ENCODE measurements at places on chromosomes 3 and 15.
A peak's percentile ranks its signal among the peaks of the same experiment; 100 is the strongest.

DNA sequence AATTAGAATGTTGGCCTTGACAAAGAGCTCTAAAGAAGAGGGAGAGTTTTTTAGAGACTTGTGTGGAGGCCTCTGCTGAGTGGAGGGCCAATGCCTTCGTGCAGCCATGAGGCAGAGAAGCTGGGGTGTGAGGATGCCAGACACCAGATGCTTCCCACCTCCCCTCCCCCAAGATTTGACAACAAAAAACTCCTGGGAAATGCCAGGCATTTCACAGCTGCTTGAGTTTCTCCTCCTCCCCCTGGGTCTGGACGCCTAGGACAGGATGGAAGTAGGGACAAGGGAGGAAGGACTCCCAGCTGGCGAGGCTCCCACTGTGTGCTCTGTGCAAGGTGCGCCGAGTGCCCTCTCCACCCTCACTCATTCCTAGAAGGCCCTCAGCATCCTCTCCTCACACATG, 20.1 kb downstream of the TGM4 start:
- no peak for DNase-seq

- no peak for DNase-seq
Measured at GRCh38 chr3:108301695-108302404, 5.5 kb downstream of the HHLA2 start.

GRCh38 chr3:70539908-70540307, 227.5 kb upstream of the MDFIC2 start:
- no peak for DNase-seq

DNA sequence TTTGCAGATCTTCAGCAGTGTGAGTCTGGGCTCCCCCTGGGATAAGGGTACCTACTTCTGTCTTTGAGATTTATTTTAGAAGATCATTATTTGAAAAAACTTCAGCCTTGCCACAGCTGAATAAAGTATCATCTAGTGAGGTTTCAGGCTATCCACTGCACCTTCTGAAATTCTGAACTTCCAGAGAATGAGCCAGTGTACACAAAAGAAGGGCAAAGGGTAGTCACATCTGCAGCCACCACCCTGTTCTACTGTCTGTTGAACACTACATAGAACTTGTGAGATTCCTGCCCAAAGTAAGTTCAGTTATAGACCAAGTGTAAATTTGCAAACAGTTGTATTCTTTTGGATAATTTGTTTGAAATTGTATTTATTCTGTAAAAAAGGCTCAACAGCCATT, 38.0 kb upstream of the PTPN23 start:
- DNase-seq, result no peak

DNA sequence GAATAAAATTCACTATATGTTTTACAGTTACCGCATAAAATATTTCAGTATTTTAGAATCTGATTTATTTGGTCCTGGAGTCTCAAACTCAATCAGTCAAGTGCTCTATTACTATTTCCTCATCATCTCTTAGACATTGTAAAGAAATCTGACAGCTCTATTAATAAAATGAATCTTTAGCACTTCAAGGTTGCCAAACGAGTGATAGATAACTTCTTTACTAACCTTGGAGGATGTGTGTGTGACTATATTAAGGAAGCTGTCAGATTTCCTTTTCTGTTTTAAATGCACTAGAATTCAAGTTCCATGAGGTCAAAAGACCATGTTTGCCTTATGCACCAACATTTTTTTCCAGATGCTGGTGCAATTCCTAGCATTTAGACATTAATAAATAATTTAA, 389.8 kb upstream of the AZI2 start:
- DNase-seq, result no peak

DNA sequence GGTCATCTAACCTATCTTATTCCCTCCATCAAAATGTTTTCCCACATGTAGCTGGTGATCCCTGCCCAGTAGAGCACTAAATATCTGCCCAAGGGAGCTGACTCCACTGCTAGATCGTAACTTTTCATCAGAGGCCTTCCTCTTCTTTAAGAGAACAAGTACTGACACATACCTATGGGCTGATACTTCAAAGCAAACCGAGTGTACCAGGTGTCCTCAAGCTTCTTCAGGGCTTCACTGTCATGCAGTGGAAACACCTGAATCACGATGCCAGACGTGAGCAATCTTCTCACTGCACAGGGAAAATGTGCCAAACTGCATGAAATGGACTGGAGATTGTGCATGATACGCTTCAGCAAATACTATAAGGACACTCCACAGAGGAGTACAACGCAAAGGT, 41.6 kb downstream of the ANO10 start:
- peak; percentile 84 for DNase-seq

DNA sequence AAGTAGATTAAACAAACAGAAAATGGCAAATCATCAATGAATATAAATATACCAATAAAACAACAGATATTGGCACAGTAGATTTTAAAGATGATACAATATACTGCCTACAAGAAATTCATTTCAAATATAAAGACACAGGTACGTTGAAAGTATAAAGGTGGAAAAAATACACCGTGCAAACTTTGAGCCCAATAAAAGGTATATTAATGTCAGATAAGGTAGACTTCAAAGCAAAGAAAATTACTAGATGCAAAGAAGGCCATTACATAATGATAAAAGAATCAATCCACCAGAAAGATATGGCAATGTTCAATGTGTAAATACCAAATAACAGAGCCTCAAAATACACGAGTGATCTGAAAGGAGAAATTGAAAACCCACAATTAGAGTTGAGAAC, 34.3 kb upstream of the VIPR1 start:
- DNase-seq, result no peak

DNA sequence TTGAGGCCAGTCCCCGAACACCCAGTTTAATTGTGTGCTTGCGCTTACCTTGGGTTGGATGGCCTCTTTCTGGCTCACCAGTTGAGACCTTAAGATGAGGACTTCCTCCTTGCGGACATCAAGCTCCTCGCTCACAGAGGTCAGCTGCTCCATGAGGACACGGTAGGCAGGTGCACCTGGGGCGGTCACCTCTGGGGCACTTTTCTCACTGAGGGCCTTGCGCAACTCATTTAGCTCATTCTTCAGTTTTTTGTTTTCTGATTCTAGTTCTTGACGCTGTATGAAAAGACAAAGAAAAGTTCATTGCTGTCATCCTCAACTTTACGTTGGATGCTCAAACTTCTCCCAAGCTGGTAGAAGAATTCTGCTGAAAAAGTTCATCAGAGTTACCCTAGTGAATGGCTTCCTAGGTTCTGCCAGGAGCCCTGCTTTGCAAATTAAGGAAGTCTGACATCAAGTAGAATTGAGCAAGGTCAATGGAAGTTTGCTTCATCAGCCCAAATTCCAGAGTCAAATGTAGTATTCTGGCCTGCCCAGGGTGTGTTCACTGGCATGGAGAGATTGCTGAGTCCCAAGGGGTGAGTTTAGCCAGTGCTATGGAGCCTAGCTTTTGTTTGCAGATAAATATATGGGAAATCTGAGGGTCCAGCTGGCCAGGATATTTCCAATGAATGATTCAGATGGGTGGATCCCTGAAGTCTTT, 55.8 kb upstream of the MYO5C start:
- no peak for DNase-seq

DNA sequence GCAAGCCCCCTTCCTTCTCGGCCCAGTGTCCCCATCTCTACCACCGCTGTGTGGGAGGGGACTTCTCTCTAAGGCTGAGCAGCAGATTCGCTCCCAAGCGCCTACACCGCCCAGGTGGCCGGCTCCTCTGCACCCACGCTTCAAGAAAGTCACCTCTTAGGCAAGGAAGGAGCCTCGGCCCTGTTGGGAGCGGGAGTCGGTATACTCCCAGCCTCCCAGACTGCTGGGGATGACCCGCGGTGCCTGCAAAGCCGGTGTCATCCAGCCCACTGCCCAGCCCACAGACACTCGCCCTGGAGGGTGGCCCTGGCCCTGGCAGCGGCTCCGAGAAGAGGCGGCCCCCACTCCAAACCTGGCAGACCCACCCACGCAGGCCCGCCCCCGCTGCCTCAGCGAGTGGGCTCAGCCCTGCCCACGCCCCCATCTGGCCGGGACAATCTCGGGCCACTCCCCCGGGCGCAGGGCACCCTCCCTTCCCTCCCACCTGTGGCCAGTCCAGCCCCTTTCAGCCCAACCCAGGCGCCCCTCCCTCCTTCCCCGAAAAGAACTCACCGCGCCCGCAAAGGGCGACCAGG, 396 bp downstream of the CHRNB4 start:
- no peak for DNase-seq

GRCh38 chr3:195403841-195404408, 38.9 kb downstream of the ACAP2 start:
- no peak for DNase-seq

GRCh38 chr15:74345051-74345450, 22.4 kb downstream of the CYP11A1 start:
- DNase-seq, result no peak

DNA sequence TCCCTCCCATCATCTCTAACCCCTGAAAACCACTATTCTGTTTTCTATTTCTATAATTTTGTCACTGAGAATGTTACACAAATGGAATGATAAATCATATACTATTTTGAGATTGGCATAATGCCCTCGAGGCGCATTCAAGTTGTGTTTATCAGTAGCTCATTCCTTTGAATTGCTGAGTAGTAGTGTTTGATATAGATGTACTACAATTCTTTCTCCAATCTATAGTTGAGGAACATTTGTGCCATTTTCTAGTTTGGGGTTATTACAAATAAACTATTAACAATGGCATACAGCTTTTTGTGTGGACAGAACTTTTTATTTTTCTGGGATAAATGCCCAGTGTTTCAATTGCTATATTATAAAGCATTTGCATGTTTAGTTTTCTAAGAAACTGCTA, 86.0 kb downstream of the CCR1 start:
- DNase-seq, result no peak

DNA sequence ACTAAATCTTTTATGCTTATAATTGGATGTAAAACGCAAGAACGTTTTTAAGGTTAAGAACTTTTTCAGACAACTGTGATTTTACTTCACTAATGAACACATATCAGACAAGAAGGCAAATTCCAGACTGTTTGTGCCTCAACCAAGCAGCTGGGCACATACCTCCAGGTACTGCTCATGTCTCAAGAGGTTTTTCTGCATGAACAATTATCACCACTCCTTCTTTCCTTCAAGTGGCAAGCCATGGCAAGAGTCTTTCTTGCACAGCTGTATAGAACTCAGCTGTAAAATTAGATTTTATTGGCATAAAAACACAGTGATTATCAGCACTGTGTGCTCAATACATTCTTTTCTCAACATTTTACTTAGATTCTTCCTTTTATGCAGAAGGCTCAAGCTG, 64.3 kb downstream of the FNDC3B start:
- peak; percentile 48 for DNase-seq

DNA sequence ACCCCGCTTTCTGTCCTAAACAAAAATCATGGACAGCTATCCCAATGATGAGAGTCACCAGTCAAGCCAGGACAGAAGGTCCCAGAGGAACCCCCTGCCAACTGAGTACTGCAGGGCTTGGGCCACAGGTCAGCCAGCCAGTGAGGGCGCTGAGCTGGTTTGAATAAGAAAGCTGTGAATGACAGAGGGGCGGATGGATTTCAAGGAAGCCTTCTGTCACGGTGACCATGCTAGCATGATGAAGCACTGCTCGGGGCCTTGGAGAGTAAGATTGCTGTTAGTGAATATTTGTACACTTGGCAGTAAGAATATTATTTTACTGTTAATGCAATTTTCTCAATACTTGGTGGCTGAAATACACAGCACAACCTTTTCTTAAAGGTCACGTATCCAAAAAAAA, 734.0 kb upstream of the NR2F2 start:
- no peak for DNase-seq

GRCh38 chr15:78878356-78878755, 5.7 kb downstream of the MORF4L1 start:
- DNase-seq, result no peak

DNA sequence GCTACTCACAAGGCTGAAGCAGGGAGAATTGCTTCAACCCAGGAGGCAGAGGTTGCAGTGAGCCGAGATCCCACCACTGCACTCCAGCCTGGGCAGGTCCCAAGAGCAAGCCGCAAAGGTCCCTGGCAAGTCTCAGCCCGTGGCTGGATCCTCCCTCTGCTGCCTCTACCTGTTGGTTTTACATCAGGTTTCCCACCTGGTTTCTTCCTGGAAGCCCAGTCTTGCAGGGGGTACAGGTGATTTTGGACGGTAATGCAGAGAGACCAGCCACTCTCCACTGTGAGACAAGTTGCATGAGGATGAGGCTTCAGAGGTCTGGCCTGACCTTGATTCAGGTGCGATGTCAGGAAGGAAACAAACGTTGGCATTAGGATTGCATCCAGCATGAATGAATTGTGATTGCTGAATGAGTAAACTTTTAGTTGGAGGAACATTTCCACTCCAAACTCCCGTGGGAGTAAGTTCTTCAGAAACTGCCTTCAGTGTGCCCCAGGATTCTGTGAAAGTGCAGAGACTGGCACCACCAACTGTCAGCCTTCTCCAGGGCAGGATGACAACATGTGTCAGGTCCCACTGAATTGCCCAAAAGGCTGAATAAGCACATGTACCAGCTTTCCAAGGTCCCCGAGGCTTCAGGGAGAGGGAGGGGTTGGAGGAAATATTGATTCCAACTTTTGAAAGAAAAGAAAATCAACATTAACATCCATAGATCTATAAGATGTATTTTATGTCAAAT, 189.4 kb downstream of the TJP1 start:
- DNase-seq, result no peak

DNA sequence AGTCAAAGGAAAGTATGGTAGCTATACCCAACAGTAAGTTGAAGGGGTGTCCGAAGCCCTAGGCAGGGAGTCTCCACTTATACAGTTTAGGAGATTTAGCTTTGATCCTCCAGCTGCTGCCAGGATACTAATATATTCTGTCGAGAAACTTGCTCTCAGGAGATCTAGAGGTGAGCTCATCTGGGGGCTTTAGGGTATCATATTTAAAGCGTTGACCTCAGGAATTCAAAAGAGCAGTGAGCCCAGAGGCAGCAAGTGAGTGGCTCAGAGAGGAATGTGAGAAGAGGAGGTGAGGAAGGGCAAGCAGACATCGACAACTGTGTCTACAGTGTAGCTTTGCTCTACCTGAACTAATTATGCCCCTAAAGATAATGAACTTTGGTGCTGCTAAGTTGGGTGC, 245.1 kb upstream of the LRTM1 start:
- no peak for DNase-seq

- DNase-seq, result no peak
Measured at GRCh38 chr3:141392416-141392815, 24.1 kb downstream of the ZBTB38 start.

- DNase-seq, result no peak
Measured at GRCh38 chr15:78437107-78437761, 782 bp upstream of the IREB2 start.

DNA sequence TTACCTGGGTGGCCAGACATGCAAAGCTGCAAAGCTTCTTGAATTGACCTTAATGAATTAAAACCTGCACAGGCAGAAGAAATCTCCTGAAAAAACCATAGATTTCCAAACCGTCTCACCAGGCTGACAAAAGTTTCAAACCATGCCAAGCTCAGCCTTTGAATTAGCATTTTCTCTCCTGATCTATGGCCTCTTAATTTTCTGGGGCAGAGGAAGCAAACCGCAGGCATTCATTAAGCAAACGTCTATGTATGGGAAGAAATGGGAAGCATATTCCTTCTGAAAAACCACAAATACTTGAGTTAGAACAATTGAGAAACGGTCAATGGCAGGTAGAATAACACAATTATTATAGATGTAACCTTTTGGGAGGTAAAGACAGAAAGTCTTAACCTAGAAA, 500.2 kb upstream of the NR2F2 start:
- no peak for DNase-seq
